ENCODE measurements at places on chromosomes 5 and 9.
A peak's percentile ranks its signal among the peaks of the same experiment; 100 is the strongest.

DNA sequence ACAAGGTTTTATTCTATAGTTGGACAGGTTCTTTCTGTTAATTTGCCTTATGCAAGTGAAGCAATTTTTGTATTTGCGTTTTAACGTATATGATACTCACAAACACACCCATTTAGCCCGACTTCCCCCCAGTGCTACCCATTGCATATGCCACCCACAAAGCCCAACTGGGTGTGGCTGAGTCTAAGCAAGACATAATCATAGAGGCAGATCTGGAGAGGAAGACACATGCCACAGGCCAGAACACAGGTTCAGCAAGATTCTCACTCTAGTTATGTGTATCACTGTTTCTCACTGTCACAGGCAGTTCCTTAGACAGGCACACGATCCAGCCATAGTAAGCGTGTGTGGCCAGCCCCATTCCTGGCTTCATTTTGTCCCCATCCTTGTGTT lies 29.0 kb upstream of the PUM3 start:
- no peak for DNase-seq

DNA sequence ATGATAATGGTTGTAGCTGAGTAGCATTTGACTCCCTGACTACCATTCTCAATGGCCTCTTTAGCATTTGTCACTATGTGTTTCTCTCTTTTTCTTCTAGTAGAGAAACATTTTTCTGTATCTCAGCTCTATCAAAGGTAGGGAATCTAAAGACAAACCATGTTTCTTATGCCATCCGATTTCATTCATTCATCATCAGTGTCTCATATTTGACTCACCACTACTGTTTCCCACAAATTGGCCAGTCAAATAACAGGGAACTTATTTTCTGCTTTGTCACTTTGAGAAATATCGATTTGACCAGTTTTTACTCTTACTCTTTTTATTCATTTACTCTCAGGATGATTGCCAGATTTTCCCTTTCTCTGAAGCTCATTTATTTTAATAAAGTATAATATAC lies 282.3 kb downstream of the TMEM167A start:
- DNase-seq: no peak

- DNase-seq: peak; percentile 1
These were observed 1.5 kb upstream of the GABBR2 start for GRCh38 chr9:98709968-98710965.

DNA sequence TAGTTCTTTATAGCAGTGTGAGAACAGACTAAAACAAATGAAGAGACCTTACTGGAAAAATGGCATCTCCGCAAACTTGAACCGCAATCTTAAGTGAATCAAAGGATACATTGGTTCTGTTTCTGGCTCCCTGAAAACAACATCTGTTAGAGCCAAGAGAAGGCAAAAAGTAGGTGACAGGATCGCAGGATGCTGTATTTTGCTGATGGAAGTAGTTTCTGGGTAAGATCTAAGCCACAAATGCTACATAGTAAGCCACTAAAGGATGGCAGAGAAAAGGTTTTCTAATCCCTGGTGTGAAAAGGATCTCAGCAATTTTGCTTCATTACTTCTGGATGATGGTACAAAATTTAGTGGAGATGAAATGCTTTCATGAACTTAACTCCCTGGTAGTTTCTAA lies 63.3 kb upstream of the HTR4 start:
- DNase-seq: no peak

GRCh38 chr9:70403618-70404025 lies 10.8 kb downstream of the KLF9 start:
- DNase-seq: no peak

- no peak for DNase-seq
These were observed 190.9 kb downstream of the ICE1 start for GRCh38 chr5:5613261-5613990.

- DNase-seq: no peak
These were observed 758.4 kb upstream of the SEMA6A start for GRCh38 chr5:117333011-117333410.

GRCh38 chr9:72589667-72590521 lies 68.5 kb downstream of the TMC1 start:
- peak; percentile 60 for DNase-seq

DNA sequence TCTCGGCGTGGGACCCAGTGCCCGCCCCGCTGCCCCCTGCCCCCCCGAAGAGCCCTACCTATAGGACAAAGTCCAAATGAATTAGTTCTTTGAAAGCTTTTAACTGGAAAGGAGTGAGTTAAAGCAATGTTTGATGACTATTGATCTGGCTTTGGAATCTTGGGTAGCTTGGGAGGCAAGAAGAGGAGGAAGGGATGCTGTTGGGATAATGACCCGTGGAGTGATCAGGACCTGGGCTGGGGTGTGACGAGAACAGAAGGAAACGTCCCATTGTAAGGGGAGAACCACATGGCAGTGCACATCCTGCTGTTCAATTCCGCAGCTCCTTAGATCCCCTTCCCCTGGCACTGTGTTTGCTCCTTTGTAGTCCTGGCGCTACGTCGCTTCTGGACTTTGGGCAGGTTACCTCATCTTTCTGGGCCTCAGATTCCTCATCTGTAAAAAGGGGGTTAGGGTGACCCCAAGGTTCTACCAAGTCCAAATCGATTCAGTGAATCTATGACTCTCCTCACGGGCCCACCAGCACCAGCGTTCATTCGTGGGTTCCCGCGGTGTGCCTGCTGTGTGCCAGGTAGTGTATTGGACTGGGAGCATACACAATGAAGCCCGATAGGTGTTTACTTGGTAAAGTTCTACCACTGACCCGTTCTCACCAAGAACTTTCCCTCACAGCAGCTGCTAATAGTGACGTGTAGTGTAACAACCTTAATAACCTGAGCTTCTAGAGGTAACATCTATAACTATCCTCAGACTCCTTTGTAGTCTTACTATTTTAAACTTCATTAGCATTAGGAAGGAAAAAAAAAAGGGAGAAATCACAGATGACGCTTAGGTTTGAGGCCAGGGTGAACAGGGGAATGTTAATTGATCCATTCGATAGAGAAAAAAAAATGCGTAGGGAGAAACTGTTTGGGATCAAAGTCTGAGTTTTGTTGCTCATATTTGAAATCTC lies 1.1 kb upstream of the NADK2 start:
- peak; percentile 38 for DNase-seq

GRCh38 chr9:133701981-133702797 lies 36.0 kb downstream of the SARDH start:
- no peak for DNase-seq

DNA sequence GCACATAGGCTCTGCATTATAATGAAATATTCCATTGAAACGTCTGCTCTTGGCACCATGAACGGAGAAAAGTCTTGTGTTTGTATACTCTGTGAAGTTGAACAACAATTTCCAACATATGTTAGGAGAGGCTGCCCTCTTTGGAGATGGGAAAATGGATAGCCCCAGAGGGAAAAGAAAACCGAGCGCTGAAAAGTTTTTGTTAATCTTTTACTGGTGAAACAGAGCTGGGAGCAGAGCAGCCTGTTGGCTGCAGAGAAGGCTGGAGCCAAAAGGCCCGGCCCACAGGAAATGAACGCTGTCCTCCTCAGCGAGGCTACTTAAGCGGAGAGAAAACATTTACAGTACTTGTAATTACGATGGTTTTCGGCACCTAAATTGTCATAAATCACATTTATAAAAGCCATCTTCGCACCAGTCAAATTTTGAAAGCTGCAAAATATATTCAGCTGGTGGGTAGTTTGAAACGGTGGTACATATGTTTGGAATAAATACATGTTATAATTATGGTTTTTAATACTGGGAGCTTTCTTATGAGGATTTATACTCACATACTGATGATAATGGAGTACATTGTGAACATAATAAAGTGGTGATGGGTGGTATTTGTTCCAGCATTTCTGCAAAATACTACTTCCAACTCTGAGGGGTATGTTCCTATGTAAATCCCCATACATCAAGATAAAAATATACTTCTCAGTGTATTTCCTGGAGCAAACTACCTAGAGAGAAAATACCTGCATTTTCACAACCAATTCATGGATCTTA lies 129.6 kb upstream of the CNTLN start:
- DNase-seq: peak; percentile 86

DNA sequence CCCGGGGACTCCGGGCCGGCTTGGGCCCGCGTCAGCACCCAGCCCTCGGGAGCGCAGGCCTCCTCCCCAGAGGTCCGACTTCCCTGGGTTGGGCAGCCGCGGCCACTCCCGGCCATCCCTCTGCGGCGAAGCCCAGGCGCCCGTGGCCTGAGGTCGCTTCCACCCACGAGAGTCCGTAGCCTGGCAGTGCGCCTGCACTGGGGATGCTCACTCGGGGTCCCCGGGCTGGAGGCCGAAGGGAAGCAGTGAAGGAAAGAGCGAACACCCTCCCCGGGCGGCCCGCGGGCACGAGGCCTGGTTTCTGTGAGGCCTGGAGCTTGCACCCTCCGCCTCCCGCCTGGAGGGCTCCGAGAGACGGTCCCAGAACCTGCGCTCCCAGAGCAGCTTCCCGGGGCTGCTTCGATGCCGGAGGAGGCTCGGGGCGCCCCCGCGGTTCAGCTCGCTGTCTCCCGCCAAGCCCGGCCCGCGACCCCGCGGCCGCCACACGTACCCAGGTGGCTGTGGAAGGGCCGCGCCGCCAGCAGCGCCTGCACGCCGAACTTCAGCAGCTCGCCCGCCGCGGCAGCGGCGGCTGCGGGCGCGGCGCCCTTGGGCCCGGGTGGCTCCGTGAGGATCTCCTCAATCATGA lies 607 bp downstream of the BARX1 start:
- no peak for DNase-seq

GRCh38 chr5:136053336-136054141 lies 24.8 kb downstream of the TGFBI start:
- peak; percentile 96 for DNase-seq

DNA sequence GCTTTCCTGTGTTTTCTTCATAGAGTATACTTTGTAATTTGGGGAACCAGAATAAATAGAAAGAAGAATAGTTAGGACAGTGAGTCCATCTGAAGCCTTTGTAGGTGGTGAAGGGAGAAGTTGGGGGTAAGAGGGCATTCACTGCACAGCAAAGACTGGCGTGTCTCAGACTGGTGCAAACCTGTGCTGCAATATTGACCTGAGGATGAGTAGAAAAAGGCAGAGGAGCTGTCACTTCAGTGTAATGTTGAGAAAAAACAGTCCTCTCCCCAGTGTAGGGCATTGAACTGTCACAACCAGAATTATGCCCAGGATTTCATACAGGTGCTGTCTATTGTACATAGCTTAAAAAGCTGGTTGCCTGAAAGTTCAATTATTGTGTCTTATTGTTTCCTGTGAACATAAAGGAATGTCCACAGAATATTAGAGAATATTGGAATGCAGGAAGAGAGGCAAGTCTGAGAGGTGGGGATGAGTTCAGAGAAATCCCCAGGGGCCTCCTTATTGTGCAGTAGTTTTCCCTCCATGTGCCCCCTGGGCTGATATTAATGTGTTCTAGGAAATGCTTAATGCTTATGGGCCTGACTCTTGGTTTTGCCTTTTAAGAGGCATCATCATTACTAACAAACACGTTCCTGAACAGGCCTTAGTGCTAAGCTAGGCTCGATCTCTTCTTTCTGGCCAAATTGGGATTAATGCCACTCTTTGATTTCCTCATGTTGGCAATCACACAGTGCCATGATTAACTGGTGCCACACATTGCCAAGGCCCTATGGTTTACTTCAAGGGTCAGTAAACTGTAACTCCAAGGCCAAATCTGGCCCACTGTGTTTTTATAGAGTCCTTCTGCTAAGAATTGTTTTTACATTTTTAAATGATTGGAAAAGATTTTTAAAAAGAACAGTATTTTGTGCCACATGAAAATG lies 34.0 kb downstream of the DAPK1 start:
- DNase-seq: no peak

DNA sequence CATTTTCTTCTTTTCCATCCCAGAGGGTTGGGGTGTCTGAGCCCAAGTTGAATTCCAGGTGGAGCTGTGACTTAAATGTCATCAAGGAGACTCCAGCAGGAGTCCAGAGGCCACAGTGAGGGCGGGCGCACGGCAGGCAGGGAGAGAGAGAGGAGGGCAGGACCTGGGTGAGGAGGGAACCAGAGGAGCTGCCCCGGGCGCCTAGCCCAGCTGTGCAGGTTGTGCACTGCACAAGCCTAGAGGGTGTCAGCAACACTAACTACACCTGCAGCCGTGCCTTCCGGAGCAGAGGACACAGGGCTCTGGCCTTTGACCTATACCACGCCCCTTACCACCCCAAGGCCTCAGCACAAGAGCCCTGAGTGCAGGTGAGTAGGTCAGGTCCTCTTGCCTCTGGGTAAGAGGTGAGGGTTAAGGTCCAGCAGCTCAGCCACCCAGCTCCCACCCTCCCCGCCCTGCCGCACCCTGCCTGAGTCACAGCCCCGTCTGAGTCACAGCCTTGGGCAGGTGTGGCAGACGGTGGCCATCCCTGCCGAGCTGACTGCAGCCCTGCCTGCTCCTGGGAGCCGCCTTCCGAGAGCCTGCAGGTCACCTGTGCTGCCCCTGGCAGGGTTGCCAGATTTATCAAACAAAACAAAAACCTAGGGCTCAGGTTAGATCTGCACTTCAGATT lies 6.4 kb upstream of the AGPAT2 start:
- DNase-seq: no peak

- no peak for DNase-seq
These were observed 446.6 kb upstream of the GRIA1 start for GRCh38 chr5:153043886-153044285.

DNA sequence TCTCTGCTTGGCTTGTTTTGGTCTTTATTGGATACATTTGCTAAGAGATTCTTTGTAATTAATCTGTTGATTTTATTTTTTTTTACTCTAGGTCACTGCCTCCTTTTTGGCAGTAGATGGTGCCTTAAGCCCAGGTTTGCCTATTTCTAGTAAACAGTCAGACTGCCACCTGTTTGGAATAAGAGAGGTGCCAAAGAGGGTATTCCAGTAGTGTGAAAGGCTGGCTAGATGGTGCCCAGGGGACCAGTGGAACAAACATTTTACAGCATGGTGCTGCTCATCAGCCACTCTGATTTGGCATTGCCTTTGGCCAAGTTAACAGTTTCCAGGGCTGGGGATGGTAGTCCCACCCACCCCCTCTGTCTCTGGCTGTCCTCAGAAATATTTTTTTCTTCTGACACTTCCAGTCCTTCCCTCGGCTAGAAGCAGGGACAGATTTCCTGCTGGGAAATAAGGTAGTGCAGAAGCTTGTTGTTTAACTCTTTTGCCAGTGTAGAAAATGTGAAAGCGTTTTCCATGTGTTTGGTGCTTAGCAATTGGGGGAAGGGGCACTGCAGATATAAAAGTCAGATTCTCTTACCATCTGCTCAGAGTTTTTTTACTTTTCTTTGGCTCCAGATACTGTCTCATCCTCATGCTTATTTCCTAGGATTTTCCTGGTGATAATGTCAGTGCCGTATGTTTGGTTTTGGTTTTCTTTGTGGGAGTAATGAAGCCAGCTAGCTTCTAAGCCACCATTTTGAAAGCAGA lies 36.6 kb upstream of the FBXL7 start:
- DNase-seq: peak; percentile 3

Measured in kidney glomerular epithelial cell (primary cell).